ENCODE measurements at places on chromosomes 5 and 9. TPM values are rescaled to one million over a fixed set of nuclear protein-coding genes. Genes with fewer than 3 reads are reported as not detected.
A peak's percentile ranks its signal among the peaks of the same experiment; 100 is the strongest.

DNA sequence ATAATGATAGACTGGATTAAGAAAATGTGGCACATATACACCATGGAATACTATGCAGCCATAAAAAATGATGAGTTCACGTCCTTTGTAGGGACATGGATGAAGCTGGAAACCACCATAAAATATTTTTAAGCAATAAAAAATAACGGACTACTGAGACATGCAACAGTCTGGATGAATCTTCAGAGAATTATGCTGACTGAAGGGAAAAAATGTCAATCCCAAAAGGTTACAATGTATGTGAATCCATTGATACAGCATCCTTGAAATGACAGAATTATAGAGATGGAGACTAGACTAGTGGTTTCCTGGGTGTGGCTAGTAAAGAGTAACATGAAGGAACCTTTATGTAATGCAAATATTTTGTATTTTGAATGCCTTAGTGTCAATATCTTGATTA, 1808.6 kb upstream of the NUDT12 start:
- DNase-seq: no peak

DNA sequence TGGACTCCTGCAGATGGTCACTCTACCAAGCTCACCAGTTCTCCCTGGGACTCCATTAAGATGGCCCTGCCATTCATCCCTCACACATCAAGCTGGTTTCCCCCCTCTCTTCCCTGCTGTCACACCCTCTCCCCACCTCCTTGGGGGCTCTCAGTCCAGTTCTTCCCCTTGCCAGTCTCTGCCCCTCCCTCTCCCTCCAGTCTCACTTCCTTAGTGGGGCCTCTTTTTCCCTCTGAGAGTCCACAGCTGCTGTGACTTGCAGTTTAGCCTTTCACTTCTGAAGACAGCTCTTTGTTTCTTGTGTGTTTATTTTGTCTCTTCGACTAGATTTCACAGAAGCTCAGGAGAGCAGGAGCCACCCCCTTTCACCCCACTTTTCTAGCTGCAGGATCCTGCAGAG, 10.5 kb downstream of the DOCK2 start:
- DNase-seq: no peak

DNA sequence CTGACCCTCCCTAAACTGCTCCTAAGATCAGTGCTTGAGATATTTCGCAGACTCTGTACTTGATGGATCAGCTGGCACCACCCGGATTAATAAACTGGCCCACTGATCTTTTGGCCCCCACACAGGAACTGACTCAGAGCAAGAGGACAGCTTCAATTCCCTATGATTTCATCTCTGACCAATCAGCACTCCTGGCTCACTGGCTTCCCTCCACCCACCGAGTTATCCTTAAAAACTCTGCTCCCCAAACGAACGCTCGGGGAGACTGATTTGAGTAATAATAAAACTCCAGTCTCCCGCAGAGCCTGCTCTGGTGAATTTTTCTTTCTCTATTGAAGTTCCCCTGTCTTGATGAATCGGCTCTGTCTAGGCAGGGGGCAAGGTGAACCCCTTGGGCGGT, 36.5 kb upstream of the CD180 start:
- peak; percentile 40 for DNase-seq

GRCh38 chr9:82170866-82171265, 182.3 kb downstream of the SPATA31D1 start:
- DNase-seq: no peak

DNA sequence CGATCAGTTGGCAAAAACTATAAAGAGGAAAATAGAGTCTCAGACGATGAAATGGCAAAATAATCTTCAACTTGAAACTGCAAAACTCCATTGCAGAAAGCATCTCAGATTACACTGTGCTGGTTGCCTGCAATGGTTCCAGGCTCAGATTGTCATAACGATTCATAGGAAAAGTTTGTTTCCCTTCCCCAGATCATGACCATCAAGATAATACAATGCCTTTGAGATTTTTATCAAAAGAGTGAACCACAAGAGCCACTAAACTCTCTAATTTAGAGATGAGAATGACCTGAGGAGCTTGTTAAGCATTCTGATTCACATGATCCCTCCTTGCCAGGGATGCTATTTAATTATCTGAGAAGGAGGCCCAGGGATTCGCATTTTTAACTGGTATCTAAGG, 52.6 kb upstream of the ITGA1 start:
- DNase-seq: peak; percentile 78

GRCh38 chr9:90251316-90251715, 391.3 kb downstream of the DIRAS2 start:
- DNase-seq: no peak

The GFPT2 gene
- 1.9 TPM for total RNA-seq

DNA sequence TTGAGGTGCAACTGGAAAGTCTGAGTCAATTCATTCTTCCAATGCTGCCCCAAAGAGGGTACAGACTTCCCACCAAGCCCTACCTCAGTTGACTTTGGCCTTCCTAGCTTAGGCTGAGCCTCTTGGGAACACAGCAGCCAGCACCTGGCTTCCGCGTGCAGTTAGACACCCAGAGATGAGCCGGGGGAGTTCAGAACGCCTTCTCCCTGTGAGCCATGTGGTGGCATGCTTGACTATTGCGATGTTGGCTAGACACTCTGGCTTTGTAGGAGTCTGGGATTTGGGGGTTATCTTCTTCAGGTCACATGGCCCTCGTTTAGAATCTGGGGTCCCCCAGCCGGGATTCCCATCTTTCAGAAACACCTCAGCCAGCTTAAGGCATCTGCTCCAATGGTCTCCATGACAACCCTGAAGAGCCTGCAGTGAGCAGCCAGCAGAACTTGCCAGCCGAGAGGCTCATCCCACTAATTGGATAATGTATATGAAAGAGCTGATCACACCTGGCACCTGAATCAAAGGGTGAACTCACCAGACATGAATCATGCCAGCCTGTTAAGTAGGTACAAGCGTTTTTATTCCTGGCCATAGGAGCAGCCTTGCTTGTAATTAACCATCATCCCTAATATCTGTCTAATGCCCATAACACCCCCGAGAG, 167.5 kb downstream of the SYK start:
- DNase-seq: no peak

DNA sequence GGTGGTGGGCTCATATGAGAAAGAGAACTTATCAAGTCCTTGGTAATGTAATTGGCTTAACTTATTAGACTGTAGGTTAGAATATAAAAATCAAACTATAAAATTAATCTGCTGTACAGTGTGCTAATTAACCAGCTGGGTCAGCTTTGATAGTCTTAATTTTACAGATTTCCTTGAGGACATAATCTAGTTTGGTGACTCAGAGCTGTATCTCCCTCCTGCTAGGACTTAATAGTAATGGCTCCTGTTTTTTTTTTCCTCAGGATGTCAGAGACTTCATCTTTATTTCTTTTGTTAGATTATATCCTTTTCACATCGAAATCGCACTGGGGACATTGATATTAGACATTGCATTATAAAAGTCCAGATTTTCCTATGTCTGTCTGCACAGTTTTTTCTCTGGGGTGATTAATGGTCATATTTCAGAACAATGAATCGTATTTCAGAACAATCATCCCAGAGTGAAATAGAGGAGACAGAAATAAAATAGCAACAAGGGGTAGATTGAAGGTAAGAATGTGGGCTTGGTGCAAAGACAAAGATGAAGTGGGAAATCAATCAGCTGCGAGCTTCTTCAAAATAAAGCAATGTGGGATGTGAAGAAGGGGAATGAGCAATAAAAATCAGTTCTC, 346.4 kb upstream of the RIOK2 start:
- no peak for DNase-seq

The ZDHHC11 gene
- total RNA-seq: 0.22 TPM

GRCh38 chr9:68678430-68678829, 26.6 kb upstream of the PIP5K1B start:
- no peak for DNase-seq

GRCh38 chr9:108588246-108588645, 267.5 kb downstream of the ACTL7B start:
- DNase-seq: no peak

The CXCL14 gene
- 0.62 TPM for total RNA-seq

The ZNF483 gene
- total RNA-seq: 0.59 TPM

The S1PR3 gene
- 20.5 TPM for total RNA-seq

The SLCO4C1 gene
- total RNA-seq: 0.10 TPM

The PCDHB13 gene
- 0.39 TPM for total RNA-seq

DNA sequence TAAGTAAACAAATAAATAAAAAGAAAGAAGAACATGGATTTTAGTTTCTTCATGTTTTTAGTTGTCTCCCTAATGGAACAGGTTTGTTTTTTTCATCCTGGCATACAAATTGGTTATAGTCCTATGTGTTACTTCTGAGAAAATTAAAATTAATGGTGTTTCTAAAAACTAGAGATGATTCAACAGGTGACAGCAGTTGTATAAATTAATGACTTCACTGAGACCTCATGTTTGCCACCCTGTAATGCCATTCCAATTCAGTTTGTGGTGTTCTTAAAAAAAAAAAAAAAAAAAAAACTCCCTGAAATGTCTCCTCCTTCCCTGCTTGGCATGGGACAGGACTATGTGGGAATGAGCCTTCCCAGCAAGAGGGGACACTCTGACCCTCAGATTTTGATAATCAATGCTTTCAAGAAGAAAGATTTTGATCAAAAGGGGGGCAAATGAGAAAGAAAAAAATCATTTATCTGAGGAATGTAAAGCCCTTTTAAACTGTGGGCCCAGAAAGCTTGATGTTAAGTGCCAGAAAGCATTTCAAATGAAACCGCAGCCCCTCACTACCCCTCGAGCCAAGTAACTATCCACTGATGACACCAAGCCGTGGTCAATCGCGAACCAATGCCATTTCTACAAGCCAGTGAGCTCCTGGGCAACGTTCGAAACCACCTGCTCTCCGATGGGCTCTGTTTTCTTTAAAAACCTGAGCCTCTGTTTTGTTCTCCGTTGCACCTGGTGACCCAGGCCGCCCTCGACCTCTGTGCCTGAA, 941 bp downstream of the EXD3 start:
- DNase-seq: no peak

GRCh38 chr5:32503261-32503660, 58.7 kb upstream of the ZFR start:
- no peak for DNase-seq

The TOPORS gene
- 33.7 TPM for total RNA-seq

DNA sequence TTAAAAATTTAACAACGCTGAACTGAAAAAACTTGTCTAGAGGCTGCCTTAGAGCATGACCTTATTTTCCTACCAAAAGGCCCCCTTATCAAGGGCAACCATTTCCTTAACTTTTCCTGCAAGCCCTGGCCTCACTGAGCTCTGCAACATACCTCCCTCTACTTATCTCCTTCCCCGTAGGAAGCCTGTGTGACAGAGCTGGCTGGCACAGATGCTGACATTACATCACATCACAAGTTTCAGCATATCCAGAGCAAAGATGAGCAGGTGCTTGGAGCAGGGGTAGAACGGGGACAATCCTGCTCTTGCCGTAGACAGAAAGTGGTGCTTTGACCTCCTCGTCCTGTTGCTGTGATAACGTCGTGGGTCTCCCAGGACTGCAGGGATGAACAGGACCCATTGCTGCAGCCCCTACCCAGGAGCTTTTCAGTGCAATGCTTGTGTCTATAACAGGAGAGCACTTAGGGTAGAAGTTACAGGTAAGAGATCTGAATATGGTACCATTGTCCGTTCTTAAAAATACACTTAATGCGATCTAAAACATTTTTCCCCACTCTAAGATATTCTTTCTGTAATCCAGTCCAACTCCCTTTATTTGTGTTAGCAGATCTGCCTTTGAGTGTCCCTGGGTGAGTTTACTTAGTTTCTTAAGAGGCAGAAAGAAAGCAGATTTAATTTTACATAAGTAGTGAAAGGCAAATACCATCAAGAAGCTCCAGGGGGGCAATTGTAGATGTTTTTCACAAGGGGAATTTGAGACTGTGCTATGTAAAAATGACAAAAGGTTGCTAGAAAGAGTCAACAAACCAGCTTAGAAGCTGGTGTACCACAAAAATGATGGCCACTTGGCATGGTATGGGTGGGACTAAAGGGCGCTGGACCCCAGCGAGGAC, 101.9 kb upstream of the EFNA5 start:
- DNase-seq: no peak

GRCh38 chr5:93497096-93497495, 83.9 kb downstream of the NR2F1-AS1 start:
- DNase-seq: no peak

- peak; percentile 13 for DNase-seq
These were observed 84.9 kb downstream of the KLHL3 start for GRCh38 chr5:137651022-137651421.

DNA sequence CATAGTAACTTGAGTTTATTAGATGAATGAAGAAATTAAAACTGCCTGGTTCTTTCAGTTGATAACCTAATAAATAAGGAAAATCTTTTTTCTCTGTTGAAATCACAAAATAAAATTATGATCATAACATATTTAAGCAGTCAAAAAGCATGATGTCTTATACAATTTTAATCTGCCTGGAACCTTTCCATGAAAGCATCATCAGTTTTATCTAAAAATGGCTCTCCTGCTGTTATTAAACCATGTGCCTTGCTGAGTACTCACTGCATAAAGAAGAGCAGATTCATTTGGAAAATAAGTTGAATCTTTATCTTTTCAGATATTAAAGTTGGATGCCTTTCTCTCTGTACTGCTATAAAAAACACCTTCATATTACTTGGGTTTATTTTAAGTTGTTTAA, 148.8 kb downstream of the SLC24A2 start:
- DNase-seq: no peak

The FIBCD1 gene
- 36.2 TPM for total RNA-seq

The CCDC127 gene
- total RNA-seq: 3.4 TPM

- DNase-seq: no peak
These were observed 9.6 kb upstream of the SSBP2 start for GRCh38 chr5:81760521-81760920.

The FANCG gene
- total RNA-seq: 37.1 TPM

DNA sequence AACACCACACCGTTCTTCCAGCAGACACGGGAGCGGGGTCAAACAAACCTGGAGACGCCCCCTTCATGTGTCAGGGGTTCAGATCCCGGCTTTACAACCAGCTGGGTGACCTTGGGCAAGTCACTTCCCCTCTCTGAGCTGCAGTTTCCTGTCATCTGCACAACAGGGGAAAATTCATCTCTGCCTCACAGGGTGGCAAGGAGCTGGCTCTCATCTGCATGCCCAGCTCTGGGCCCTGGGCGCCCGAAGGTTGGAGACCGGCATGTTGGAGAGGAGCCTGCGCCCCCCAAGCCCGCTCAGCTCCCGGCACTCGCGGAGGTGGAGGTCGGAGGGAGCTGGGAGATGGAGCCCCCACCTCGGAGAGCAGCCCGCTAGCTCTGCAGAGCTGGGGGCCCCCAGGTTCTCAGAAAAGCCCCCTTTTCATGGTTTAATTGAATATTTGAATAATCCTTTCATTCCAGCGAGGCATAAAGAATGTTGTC, 20.4 kb downstream of the NR5A1 start:
- DNase-seq: no peak

The CAMK4 gene
- total RNA-seq: 3.9 TPM

DNA sequence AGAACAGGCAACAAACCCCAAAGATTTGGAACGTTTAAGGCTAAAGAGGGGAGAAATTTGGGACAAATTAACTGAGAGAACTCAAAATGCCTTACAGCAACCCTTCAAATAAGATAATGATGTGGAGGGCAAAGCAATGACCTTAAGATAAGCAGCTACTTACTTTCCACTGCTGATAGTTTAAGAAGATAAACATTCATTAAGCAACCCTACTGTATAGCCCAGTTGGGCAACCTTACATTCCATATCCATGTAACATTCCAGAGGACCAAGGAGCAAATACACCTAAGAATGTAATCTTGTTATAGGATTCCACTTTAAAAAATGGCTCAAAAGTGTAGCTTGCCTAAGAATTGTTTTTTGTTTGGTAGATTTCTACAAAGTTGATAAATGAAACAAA, 14.8 kb downstream of the ETF1 start:
- DNase-seq: no peak
